ENCODE measurements at places on chromosomes 11 and 22. TPM values are rescaled to one million over a fixed set of nuclear protein-coding genes. Genes with fewer than 3 reads are reported as not detected.

DNA sequence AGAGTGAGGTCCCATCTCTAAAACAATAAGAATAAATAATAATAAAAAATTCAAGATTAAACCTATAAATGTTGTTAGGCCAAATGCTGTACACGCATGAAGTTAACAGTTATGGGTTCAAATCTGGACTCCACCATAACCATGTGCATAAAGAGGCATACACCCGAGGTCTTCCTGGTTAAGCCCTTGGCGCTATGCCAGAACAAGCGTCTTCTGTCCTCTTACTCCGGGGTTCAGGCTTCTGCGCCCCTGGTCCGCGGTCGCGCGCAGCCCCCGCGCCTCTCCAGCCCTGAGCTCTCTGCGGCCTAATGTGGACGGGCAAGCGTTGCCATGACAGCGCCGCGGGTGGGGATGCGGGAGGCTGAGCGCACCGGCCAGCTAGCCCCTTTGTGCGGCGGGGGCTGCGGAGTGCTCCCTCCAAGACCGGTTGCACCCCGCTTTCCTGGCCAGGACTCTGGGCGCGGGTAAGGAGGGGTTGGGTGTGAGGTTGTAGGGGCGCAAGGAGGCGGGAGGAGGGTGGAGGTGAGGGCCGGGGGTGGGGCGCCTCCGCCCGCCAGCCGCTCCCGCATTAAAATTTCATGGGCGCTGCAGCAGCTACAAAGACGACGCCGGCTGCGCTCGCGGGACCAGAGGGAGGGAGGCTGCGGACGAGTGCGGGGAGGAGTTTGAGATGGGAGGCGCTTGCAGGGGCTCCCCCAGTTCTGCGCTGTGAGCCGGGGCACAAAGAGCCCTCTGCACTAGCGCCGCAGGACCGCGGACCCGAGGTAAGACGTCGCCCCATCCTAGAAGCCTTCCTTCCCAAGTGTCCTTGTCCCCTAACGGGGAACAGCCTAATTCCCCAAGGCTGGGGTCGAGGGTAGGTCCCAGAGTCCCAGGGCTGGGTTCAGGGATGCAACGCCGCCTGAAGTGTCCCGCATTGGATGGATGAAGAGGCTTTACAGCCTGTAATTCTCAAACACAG lies at the start of gene MIAT:
Gene MIAT (plus strand): TSS at position 698 of the 961 bp plus-strand sequence.
- no peaks in the 10 kb centered on the region for H3K36me3 ChIP-seq
- peaks cover 49% of the 10 kb centered on the region for H3K27me3 ChIP-seq
- H3K4me1 ChIP-seq = peaks cover 19% of the 10 kb centered on the region
- DNase-seq = peak; percentile 82
- H3K27ac ChIP-seq = no peak within 1 kb of the TSS
- H3K4me3 ChIP-seq = peak within 1 kb of the TSS; percentile 53

DNA sequence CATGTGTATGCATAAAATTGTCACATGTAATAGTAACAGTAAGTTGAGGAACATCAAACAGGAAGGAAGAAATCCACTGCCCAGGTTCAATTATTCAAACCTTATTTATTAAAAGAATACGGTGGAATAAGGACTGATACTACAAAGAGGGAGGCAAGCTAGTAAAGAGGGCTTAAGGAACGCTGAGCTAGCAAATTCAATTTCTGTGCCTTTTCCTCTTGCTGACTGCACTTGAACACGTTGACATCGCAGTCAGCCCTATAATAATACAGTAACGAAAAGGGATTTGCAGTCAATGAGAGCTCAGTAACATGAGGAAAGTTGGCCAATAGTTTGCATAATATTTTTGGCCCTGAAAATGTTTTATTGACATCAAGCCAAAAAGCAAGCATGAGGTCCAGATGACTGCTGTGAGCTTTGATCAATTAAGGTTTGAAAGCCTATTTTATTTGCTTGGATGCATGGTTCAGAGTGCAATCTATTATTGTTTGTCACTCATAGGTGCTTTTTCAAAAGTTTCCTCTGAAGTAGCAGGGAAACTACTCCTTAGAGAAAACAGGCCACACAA lies 861.8 kb downstream of the LRRC4C start:
- no peak for DNase-seq
- no peak overlapping the region for H3K4me3 ChIP-seq
- no peaks in the 10 kb centered on the region for H3K27me3 ChIP-seq
- H3K4me1 ChIP-seq = no peaks in the 10 kb centered on the region

- no peak overlapping the region for H3K4me3 ChIP-seq
- H3K27me3 ChIP-seq = no peaks in the 10 kb centered on the region
- H3K4me1 ChIP-seq = peaks cover 65% of the 10 kb centered on the region
- no peak for DNase-seq
- H3K27ac ChIP-seq = peak overlapping the region; percentile 57
Observed at GRCh38 chr22:19287076-19287707, 4.3 kb downstream of the CLTCL1 start.

DNA sequence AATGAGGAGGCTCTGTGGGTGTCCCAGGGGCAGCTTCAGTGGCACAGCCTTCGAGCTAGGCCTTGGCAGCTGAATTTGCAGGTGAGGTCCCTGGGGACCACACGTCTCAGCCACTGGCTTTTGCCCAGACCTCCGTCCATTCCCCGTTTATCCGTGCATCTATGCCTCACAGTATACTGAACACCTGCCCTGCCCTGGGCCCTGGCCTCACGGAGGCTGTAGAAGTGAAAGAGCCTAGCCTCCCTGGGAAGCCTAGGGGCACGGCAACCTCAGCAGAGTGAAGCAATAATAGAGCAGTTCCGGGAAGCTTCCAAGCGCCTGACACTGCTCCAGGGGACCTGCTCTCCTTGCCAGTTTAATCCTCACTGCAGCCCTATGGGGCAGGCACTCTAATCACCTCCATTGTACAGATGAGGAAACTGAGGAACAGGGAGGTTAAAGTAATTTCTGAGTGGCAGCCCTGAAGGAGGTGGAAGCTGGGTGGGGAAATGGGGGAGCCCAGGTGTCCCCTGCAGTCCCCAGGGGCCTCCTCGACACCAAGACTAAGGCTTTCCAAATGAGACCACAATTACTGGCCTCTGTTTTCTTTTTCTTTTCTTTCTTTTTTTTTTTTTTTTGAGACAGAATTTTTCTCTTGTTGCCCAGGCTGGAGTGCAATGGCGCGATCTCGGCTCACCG lies 2.7 kb upstream of the NFAM1 start:
- peaks cover 59% of the 10 kb centered on the region for H3K27me3 ChIP-seq
- no peak for DNase-seq
- H3K36me3 ChIP-seq = no peaks in the 10 kb centered on the region
- H3K4me1 ChIP-seq = peaks cover 11% of the 10 kb centered on the region
- no peak overlapping the region for H3K4me3 ChIP-seq

DNA sequence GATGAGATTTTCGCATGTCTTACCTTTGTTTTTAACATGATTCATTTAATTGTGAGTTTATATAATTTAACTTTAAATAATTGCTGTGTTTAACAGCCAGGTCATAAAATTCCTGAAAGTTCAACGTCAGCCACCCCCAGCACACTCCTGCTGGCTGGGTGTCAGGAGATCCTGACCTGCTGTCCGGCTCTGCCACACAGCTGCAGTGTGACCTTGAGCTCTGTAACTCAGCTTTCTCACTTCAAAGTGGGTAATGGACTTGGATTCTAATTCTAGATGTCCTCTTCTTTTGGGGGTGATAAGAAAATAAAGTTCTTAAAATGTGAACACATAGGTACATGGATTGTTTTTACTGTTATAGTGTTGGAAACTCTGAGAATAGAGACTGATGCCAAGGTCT lies 10.9 kb downstream of the VPS26B start:
- H3K4me3 ChIP-seq = no peak overlapping the region
- no peak overlapping the region for H3K27ac ChIP-seq
- H3K4me1 ChIP-seq = no peaks in the 10 kb centered on the region
- no peaks in the 10 kb centered on the region for H3K27me3 ChIP-seq
- no peak for DNase-seq

DNA sequence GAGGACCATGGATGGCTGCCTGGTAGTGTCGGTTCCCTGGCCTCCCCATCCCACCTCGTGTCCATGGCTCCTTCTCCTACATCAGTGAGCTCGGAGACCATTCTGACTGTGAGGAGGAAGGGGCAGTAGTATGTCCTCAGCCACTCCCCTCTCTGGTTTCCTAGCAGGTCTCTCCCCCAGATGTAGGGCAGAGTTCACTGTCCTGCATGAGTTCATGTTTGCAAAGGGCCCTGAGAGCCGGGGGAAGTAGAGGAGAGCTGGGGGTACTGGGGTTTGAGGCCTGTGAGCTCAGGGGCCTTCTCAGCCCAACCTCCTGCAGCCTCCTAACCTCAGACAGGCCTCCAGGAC lies 18.4 kb upstream of the ST3GAL4 start:
- H3K36me3 ChIP-seq = no peaks in the 10 kb centered on the region
- H3K27ac ChIP-seq = no peak overlapping the region
- H3K4me3 ChIP-seq = no peak overlapping the region
- H3K27me3 ChIP-seq = no peaks in the 10 kb centered on the region

DNA sequence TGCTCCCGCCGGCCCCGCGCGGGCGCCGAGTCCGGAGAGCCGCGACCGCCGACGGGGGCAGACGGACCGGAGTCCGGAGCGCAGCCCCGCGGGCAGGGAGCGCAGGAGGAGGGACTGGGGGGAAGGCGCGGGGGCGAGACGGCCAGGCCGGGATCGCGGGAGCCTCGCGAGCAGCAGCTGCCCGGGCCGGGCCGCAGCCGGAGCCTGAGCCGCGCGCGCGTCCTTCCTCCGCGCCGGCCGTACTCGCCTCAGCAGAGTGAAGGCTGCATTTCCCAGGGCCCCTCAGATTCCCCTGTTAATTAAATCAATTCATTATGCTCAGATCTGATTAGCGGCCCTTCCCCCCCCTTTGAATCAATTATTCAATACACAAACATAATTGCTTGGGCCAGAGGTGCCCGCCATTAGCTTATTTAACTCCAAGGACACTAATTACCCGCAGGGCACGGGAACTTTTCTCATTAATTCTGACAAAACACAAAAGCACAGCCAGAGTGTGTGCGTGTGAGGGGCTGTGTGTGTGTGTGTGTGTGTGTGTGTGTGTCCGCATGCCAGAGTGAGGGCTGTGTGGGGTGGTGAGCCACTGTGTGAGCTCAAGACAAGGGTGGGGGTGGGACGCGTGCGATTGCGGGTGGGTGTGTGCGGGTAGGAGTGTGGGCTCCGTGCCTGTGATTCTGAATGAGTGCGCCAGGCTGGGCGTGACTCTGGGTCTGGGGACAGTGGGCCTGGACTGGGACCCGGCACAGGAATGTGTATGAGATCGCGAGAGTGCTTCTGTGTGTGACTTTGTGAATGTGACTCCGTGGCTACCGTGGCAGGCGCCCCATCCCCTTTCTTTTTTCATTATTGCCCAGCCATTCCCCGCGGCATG lies 5.1 kb upstream of the LMO1 start:
- H3K4me3 ChIP-seq = peak overlapping the region; percentile 10
- peak; percentile 93 for DNase-seq
- H3K4me1 ChIP-seq = no peaks in the 10 kb centered on the region
- no peak overlapping the region for H3K27ac ChIP-seq

DNA sequence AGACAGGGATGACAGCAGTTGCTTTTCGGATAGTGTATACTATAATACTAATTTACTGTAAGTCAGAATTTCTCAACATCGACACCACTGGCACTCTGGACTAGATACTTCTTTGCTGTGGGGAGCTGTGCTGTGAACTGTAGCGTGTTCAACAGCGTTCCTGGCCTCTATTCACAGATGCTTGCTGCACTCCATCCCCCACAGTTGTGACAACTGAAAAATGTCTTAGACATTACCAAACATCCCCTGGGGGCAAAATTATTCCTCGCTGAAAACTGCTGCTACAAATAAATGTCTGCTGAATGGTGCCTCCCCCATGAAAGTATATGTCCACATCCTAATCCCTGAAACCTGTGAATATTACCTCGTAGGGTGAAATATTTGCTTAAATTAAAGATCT lies 7.5 kb upstream of the SLC15A3 start:
- H3K27ac ChIP-seq = no peak overlapping the region
- no peaks in the 10 kb centered on the region for H3K36me3 ChIP-seq
- DNase-seq = no peak
- H3K4me1 ChIP-seq = peaks cover 6% of the 10 kb centered on the region
- H3K27me3 ChIP-seq = peaks cover 12% of the 10 kb centered on the region
- H3K4me3 ChIP-seq = no peak overlapping the region

DNA sequence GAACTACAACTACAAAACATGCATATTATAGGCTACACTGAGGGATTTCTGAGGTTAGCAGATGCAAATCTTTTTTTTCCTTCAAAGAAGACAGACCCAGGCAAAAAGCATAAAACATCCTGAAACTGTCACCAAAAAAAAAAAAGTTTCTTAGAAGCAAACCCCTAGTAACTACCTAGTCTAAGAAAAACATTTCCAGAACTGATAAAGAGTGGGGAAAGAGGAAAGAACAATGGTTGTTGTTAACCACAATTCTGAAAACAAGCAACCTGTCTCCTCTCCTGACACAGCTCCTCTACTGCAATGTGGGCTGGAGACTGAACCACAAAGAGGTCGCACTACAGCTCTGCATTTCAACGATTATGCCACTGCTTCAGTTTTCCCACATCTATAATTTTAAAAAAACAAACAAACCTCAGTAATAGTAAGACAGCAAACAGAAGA lies 15.0 kb downstream of the DENND5A start:
- no peak overlapping the region for H3K4me3 ChIP-seq
- peaks cover 10% of the 10 kb centered on the region for H3K36me3 ChIP-seq
- H3K27ac ChIP-seq = peak overlapping the region; percentile 8
- peaks cover 9% of the 10 kb centered on the region for H3K4me1 ChIP-seq
- H3K27me3 ChIP-seq = no peaks in the 10 kb centered on the region
- peak; percentile 74 for DNase-seq

- DNase-seq = no peak
- H3K4me3 ChIP-seq = no peak overlapping the region
- H3K27me3 ChIP-seq = no peaks in the 10 kb centered on the region
- H3K27ac ChIP-seq = no peak overlapping the region
- H3K36me3 ChIP-seq = no peaks in the 10 kb centered on the region
Observed at GRCh38 chr11:115168229-115168671, 336.0 kb downstream of the CADM1 start.

DNA sequence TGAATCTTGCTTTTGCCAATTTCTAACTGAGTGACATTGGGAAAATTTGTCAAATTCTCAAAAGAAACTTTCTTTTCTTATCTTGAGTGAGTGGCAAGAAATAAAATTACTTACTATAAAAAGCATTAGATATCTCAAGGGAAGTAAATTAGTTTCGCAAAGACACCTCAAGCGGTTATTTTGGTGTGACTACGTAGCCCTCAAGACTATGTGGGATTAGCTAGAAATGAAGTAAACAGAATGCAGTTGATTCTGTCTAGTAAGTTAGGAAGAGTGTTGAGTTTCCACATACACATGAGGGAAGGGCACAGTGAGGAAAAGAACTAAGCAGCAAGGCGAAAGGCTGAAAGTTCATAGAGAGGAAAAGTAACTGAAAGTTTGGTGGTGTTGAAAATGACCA lies 28.3 kb upstream of the MS4A6A start:
- no peaks in the 10 kb centered on the region for H3K4me1 ChIP-seq
- DNase-seq = no peak
- no peak overlapping the region for H3K4me3 ChIP-seq
- no peaks in the 10 kb centered on the region for H3K36me3 ChIP-seq
- no peaks in the 10 kb centered on the region for H3K27me3 ChIP-seq

- H3K4me1 ChIP-seq = no peaks in the 10 kb centered on the region
- peak; percentile 15 for DNase-seq
- H3K36me3 ChIP-seq = no peaks in the 10 kb centered on the region
- H3K27ac ChIP-seq = no peak overlapping the region
- H3K27me3 ChIP-seq = no peaks in the 10 kb centered on the region
Observed at GRCh38 chr22:44780876-44781449, 28.6 kb downstream of the ARHGAP8 start.

CCDC157 gene
- 2.9 TPM for total RNA-seq

KCTD14 gene
- 0.29 TPM for total RNA-seq

LMO2 gene
- 2.1 TPM for total RNA-seq

CRACR2B gene
- total RNA-seq = 0.72 TPM
